ENCODE measurements at places on chromosomes 2 and 18.

GRCh38 chr2:109447776-109448175 lies 166.0 kb downstream of the SEPTIN10 start:
- no peak for DNase-seq

DNA sequence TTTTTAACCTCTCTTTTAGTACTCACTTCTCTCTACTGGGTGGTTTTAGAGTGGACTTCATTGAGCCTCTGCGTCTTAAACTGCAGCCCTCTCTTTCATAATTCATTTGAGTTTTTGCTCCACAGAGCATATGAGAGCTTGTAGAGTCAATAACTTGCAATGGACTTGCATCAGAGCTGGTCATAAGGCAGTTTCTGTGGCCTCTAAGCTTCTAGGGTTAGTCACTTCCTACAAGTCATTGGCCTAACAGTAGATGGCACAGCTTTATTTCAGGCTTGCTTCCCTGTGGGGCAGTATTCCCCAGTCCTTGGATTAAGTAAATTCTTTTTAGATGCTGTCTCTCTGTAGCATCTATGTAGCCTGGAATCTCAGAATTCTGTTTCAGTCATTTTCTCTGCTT lies 1435.7 kb downstream of the LRP1B start:
- peak; percentile 76 for DNase-seq

DNA sequence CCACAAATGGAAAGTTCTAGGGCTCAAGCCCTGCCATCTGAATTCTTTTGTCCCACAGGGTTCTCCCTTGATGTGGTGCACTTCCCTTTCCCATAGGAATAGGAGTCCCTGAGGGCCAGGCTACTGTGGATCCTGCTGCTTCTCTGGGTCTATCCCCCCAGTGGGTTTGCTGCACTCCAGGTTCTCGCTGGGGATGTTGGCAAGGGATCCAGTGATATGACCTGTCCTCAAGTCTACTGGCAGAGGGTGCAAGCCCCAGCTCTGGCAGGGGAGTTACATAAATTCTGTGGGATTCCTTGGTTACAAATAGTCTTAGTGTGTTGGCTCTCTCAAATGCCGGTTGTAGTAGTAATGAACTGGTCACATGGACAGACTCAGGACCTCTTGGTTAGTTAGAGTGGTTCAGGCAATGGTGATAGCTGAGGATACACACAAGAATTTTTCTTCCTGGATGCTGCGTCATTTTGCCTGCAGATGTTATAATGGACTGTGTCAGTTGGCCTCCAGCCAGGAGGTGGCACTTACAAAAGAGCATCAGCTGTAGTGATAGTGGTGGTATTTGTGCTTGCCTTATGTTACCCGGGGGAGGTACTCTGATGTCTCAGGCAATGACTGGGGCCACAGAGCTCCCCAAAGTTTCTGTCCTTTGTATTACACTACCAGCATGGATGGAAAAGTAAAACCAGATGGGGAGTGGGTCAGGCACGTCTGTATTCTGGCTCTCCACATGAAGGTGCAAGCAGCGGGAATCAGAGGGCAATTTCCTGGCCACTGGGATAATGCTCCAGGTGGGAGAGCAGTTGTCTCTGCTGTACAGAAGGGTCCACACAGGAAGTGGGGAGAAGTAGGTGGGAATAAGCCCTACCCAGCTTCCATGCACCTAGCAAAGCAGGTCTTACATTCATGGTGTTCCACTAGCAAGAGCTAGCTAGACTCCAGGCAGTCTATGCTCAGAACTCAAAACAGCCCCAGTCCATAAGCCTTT lies 267.9 kb downstream of the SOX11 start:
- DNase-seq = no peak

DNA sequence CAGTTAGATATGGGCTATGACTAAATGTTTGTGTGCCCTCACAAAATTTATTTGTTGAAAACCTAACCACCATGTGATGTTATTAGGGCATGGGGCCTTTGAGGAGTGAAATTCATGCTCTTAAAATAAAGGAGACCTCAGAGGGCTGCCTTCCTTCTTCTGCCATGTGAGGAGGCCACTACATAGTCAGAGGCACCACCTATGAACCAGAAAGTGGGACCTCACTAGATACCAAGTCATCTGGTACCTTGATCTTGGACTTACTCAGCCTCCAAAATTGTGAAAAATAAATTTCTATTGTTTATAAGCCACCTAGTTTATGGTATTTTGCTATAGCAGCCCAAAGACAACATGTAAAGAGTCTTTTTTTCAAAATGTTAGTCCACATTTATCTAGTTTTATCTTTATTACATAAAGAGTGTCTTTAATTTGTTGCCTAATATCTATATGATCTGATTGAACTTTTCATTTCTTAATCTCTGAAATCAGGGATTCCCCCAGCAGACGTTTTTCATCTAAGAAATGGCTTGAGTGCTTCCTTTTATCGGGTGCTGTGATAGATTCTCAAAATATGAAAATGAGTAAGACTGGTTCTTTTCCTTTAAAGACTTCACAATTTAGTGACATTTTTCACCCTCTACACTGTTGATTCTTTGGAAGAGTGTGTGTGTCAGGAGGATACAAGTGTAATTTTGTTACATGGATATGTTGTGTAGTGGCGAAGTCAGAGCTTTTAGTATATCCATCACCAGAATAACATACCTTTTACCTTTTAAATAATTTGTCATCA lies 34.2 kb downstream of the PMS1 start:
- DNase-seq = no peak

DNA sequence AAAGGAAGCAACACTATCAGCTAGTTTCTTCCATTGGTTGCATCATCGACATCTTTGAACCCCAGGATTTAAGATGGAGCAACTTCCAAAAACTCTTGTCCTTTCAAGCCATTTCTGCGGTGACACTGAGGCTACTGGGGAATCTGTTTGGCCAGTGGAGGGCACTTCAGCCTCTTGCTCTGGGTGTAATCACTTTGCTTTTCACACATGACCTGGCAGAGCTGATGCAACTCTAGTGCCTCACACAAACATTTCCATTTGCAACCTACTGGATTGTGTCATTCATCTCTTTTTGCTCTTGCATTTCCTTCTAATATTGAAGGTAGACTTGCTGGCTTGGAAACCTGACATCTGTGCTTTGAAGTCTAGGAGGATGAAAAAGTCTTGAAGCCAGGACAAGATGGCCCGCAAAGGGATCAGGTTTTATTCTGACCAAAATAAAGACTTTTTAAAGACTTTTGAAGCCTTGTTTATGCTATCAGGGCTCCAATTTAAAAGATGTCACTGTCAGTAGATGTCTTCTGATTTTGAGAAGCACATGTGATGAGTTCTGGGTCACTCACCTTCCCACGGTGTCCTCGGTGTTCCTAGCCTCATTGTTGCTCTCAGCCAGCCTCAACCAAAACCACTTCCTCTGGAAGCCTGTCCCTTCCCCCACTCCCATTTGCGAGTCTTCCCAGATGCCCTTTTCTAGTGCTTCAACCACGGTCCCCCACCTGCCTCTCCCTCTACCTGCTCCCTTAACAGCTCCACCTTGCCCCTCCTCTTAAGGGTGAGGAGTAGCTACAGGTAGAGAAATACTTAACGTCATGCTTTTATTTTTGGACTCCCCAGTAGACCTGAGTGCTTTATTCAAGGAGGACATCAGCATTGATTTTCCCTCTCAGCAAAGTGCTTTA lies 69.7 kb upstream of the KCNE4 start:
- peak; percentile 88 for DNase-seq

GRCh38 chr2:174729797-174730697 lies 34.2 kb downstream of the CHRNA1 start:
- DNase-seq = peak; percentile 37

GRCh38 chr18:52523566-52523965 lies 183.6 kb downstream of the DCC start:
- no peak for DNase-seq

DNA sequence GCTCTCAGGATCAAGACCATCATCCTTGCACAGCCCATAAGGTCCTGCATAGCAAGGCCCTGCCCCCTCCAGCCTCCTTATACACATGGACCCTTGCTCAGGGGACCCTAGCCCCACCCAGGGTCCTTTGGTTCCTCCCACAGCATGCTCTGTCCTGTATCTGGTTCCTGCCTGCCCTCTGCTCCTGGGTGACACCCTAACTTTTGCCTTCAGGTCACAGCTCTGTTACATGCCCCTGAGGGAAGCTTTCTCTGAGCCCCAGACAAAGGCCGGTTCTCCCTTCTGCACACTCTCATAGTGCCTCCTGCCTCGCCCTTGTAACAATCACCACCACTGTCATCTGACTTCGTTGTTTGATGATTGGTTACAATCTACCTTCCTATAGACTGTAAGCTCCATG lies 204.8 kb downstream of the SMAD2 start:
- no peak for DNase-seq

DNA sequence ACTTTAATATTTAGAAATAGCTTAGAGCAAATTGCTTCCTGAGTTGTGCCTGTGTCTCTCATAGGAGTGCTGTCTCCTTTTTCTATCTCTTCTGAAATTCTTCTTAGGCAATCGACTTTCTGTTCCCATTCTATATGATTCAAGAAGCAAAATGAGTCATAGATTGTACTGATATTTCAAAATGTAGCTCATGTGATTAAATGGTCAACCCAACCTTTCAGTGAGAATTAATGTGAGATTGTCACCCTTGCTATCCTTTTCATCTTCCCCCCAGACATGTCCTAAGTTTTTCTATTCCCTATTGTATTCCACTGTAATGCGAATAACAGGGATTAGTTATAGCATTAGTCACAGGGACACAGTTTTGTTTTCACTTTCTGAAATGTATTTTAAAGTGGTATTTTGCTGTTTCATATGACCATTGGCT lies 413.6 kb downstream of the THSD7B start:
- peak; percentile 89 for DNase-seq

- peak; percentile 41 for DNase-seq
Measured at GRCh38 chr2:112884869-112885505, 26.0 kb upstream of the IL37 start.

- DNase-seq = peak; percentile 17
Measured at GRCh38 chr2:100244881-100245605, 77.3 kb downstream of the LONRF2 start.

DNA sequence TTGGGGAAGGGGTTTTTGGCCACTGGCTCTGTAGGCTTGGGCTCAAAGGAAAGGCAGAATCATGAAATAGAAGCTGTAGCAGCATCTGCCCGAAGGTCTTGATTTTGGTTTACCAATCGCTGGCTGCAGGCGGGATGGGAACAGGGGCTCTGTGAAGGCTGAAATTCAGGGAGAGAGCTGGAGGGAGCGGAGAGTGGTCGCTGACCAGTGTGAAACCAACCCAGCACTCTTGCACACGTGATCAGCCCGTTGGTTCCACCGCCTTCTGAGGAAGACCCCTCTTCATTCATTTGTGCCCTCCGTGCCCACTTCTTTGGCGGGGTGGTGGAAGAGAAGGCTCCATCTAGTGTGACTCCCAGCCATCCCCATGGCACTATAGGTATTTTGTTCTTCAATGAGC lies 82.6 kb downstream of the KLHL29 start:
- no peak for DNase-seq

DNA sequence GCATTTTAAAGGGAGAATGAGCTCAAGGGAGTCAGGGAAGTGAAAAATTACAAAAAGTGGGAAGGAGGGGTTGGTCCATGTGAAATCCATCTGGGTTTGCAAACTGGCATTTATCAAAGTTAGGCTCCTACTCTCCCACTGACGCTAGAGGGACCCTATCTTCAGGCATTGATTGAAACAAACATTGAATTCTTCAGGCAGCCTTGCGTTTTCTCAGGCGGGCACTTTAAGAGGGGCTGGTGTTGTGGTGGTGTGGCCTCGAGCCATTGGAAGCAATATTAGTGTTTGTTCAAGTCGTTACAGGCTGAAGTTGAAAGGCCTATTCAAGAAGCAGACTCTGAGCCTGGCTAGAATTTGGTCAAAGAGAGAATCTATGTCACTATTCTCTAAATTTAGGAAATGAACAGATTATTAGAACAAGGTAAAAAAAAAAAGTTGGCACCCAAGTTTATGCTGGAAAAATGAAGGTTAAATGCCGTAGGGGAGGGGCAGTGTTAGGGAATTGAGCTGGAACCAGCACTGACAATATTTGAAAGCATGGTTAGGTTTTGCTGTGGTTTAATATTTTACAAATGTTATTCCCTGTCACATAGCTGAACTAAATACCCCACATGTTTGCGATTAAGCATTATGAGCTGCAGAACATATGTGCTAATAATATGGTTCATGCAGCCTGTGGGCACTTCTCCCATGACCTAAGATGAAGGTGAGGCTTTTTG lies 36.8 kb downstream of the STON1 start:
- DNase-seq = peak; percentile 51

GRCh38 chr18:10432781-10433180 lies 21.7 kb upstream of the APCDD1 start:
- no peak for DNase-seq

GRCh38 chr2:157933160-157933920 lies 57.2 kb upstream of the ACVR1 start:
- no peak for DNase-seq
